Fibroblast of upper back skin (primary cell): ENCODE measurements at places on chromosomes 6 and 20.

DNA sequence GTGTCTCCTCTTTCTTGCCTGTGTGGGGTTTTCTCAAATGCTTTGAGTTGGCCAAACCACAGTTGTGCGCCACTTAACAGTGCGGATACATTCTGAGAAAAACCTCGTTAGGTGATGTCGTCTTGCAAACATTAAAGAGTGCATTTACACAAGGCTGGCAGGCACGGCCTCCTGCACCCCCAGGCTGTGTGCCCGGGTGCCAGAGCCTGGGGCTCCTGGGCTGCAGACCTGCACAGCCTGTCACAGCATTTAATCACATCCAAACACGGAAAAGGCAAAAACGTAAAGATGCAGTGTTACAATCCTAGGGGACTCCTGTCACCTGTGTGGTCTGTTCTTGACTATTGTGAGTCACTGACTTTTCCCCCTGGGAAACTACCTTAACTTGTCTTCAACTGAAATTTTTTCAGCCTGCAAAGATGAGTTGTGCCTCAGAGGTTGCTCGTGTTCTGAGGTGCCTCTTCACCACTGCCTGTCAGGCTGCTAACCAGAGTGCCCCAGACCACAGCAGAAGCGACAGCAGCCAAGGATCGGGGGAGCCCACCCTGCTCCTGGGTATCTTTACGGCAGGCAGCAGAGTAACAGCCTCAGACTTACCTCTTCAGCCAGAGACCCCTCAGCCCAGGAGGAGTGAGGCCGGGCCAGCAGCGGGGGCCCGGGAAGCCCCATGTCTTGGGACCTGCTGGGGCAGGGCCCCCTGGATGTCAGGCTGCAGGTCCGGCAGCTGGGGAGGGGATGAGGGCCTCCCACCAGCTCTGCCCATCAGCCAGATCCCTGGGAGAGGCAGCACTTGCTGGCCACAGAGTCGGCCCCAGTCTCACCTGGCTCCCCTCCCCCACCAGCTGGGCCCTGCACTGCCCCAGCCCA, 683 bp upstream of the C20orf204 start:
- no peak for DNase-seq

DNA sequence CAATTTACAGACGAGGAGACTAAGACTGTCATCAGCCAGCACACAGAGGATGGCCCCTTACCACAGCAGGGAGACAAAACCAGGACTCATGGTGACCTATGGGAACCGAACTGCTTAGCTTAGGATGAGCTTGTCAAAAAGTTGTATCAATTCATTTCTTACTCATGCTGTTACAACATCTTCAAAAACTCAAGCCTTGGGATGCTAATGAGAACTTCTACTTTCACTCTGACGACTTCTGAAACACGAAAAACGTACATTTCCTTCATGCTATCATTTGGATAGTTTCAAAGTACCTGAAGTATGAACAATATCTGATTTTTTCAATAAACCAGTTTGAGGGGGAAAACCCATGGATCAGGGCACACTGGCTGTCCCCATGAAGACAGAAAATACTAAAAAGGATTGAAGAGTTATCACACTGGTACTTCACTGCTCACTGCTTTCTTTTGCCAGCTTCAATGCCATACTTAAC, 31.9 kb downstream of the HIVEP2 start:
- no peak for DNase-seq

DNA sequence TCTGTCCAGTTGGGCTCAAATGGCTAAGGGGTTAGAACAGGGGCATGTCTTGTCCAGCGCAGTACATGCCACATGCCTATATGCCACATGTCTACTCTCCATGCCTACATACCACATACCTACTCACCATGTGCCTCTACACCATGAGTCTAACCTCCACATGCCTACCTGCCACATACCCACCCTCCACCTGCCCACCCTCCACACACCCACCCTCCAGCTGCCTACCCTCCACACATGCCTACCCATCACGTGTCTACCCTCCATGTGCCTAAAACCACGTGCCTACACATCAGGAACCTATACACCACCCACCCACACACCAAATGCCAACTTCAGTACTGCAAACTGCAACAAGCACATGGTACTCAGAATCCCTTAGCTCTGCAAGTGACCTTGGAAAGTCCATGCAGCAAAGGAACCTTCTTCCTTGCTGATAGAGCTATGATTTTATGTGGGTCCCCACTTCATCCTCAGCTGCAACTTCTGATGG, 113.0 kb upstream of the CST7 start:
- DNase-seq, result no peak

- DNase-seq, result no peak
These were observed 231.7 kb upstream of the PRND start for GRCh38 chr20:4490045-4490444.

DNA sequence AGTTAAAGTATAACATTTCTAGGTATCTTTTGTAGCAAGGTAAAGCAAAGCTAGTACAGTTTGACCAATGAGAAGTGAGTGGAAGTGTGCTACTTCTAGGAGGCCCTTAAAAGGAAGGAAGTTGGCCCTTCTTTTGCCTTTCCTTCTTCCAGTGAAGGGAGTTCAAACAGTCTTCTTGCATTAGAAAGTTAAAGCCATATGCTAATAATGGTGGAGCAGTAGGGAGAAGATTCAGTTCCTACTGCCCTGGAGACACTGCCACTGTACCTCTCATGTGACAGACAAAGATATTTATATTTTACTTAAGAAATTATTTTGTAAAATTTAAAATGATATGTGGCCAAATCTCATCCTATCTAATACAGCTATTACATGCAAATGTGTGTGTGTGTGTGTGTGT, 26.0 kb upstream of the RCAN2 start:
- DNase-seq, result no peak

DNA sequence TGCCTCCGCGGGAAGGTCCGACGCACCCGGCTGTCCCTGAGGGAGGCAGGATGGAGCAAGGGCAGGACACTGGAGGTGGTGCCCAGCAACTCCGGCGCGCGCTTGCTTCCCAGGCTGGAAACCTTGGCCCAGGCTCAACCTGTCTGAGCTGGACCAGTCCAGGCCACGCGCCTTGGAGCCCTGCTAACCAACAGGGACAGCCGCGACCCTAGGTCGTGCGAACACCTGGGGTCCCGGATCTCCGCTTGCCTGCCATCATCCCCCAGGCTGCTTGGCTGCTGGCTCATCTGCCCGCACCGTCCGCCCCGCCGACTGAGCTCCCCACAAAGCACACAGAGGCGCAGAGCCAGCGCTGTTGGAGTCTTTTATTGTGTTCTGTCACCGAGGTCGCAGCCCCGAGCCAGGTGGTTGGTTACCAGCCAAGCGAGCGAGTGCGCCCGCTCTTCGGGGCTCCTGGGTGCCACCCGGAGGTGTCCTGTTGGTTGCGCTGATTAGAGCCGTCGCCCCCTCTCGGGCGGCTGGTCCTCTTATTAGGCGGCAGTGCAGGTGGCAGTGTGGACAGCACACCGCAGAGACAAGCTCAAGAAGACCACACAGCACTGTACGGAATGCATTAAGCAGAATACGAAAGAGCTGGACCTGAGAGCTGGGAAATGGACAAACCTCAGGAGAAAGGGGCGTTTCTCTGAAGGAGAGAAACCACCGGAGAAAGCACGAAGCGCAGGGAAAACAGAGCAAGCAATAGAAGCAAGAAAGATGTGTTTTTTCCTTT, 3.8 kb downstream of the COL12A1 start:
- DNase-seq, result peak; percentile 45

DNA sequence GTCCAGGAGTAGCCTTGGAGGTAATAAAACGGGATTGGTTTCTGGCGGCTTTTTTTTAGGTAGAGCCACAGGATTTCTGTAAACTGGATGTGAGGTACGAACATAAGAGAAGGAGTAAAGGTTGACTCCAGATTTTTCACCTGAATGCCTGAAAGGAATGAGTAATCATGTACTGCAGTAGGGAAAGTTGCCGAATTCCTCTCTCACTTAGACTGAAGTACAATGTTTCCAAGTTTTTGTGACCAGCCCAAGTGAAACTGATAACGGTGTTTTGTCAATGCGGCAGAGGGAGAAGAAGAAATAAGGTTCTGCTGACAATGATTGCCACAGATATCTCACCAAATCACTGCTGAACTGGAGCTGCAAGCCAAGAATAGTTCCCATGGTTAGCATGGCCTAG, 75.0 kb downstream of the VTA1 start:
- no peak for DNase-seq

- DNase-seq, result peak; percentile 40
These were observed 73.0 kb upstream of the OPRM1 start for GRCh38 chr6:153966001-153966400.

DNA sequence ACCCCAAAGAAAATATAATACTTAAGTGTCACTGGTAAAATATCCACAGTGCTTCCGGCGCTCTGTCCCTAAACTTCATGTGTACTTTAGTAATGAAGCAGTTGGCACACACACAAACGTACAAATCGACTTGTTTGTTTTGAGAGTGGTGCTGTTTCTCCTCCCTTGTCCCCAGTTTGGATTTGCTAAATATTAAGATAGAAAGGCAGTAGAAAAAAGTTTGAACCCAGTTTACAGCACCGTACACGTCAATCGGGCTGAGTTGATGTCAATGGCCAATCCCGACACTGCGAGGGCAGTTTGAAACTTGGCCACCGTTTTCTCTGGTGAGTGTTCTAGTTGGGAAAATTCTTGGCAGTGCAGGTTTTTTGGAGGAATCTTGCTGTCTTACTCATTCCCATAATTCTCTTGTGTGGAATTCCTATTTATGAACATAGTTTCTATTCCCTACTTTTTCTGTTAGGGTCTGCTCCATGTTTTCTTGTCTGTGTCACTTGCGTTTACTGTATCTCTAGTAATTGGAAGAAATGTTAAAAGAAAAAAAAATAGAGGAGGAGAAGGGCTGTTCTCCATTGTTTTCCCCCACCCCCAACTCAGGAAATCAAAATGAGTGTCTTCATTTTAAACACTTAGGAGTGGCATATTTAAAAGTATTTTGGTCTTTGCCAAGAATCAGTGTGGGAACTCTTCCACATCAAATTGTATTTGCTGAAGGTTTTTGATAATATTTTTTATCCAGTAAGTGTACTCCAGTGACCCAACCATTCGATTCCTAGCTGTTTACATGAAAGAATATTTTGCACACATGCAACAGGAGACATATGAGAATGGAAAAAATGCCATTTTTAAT, 72.3 kb downstream of the OR2B2 start:
- DNase-seq, result peak; percentile 91

GRCh38 chr6:160912411-160912810, 79.2 kb upstream of the MAP3K4 start:
- DNase-seq, result no peak

DNA sequence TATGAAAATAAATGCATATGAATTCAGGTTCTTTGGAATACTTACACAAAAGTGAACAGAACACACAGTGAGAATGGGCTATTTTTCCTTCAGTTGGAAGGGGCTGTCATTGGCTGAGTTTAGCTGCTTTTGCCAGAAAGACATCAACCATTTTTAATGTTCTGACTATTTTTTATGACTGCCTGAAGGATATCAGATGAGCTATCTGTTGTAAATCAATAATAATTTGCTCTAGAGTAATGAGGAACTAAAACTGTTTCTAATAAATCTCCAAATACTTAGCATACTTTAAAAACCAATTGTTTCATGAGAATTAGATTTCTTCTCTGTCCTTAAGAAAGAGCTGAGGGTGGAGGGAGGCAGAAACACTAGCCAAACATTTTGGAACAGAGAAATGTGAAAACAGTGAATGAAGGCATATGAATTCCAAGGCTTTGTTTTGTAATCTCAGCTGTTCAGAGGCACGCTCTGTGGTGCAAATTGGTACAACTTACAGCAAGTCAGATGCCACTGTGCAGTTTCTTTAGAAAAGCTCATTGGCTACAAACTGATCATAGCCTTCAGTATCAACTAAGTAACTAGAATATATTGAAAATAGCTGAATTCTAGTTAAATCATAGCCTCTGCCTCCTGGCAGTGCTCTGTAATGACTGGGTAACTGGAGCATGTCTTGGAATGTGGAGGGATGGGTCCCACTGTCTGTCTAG, 228.9 kb upstream of the JAG1 start:
- DNase-seq, result peak; percentile 77

- DNase-seq, result no peak
These were observed 934 bp downstream of the KCNK5 start for GRCh38 chr6:39228111-39228971.

GRCh38 chr6:164749221-164750064, 560.0 kb downstream of the C6orf118 start:
- DNase-seq, result peak; percentile 89

GRCh38 chr6:127392301-127392700, 48.9 kb upstream of the ECHDC1 start:
- no peak for DNase-seq

DNA sequence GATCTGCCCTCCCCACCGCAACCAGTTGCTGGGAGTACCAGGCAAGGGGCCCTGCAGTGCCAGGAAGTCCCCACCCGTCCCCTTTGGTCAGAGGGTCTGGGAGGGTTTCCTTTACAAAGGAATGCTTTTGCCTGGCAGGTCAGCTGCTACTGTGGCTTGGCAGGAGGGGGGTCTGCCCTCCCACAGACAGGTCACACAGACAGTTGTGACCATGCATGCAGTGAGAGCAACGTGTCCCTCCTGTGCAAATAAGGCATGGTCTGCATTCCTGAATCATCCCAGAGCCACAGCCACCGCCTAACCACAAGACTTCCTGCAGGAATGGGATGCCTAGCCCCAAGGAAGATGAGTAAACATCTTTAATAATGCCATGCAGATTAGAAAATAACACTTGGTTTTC, 439 bp upstream of the F13A1 start:
- DNase-seq, result peak; percentile 63

GRCh38 chr6:89310929-89311328, 4.2 kb downstream of the GABRR2 start:
- no peak for DNase-seq

- no peak for DNase-seq
These were observed 135.1 kb downstream of the PLG start for GRCh38 chr6:160837146-160837545.

DNA sequence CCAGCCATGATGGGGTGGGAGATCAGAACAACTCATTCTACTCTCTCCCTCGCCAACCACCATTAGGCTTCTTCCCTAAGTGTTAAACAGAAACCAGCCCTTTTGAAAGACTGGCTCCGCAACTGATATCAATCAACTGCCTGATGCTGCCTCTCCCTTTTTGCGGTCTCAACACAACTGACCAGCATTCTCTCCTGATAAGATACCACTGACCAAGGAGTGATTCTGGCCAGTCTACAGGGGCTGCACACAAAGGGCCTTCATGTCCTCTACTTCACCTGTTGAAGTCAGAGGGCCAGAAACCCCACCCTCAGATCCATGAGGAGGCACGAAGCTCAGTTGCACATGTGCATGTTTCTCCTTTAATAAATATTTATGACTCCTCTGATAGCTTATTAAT, 145.1 kb downstream of the CD24 start:
- no peak for DNase-seq

GRCh38 chr20:16081421-16081820, 491.8 kb downstream of the KIF16B start:
- DNase-seq, result no peak

DNA sequence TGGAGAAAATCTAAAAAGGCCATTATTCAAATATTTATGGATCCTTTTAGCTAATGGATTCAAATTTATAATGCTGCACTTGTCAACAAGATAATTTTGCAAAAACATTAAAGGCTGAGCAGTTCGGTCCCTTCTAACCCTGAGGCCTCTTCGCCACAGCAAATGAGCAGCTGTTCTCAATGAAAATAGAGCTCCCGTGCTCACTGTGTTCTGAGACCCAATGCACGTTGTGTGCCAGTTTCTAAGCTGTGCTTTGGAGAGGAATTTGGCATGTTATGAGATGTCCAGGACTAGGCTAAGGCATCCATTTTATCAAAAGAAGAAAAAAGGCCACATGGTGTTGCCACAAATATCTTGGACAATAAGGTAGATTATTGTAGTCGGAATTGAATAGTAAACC, 220.1 kb upstream of the TSHZ2 start:
- no peak for DNase-seq
